ENCODE measurements at places on chromosomes 4 and X.

DNA sequence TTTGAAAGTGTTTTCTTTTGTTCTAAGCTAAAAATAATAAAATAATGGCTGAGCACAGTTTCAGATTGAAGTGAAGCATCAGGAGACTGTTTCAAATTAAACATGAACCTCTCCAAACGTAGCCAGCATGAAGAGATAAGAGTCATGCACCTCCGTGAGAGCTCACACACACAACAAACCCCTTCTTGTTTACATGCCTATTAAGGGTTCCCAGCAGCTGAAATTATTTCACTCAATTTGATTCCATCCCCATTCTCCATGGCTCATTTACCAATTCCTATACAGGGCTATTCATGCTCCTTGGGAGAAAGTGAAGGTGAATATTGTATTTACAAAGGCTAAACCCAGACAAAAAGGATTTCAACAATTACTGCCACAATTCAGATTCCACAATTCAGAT lies 954.1 kb upstream of the INTU start:
- DNase-seq, result no peak

GRCh38 chrX:33156152-33156726 lies 55.1 kb downstream of the DMD start:
- DNase-seq, result no peak

- DNase-seq, result no peak
Measured at GRCh38 chr4:69707807-69708206, 52.6 kb downstream of the SULT1B1 start.

DNA sequence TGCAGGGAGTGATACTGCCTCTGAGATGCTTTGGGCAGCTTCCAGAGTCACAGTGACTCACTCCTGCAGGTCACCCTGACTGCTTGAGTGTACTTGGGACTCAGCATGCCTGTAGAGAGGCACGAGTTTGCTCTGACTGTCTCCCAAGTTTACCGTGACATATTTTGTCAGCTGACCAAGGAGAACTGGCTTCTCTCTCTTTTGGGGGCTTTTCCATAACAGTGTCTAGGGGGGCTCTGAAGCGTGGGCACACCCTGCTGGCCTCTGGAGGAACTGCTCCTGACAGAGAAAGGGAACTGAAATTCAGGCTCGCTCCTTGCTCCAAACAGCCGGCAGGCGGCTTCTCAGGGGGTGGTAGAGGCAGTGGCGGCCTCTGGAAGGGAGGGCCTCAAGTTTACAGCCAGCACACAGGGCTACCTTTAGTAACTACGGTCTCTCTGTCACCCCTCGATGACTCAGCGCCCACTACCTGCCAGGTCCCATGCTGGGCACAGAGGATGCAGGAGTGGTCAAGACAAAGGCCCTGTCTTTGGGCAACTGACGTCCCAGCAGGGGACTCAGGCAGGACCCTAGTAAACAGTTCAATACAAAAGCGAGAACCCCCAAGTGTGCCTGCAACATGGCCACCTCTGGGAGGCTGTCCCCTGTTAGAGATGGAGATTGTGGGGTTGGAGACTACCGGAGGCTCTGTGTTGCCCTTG lies 17.8 kb downstream of the ZNF185 start:
- DNase-seq, result peak; percentile 54

- DNase-seq, result no peak
Measured at GRCh38 chr4:118296729-118297128, 56.1 kb downstream of the PRSS12 start.

- peak; percentile 23 for DNase-seq
Measured at GRCh38 chr4:59553063-59553720, 1646.9 kb upstream of the ADGRL3 start.

DNA sequence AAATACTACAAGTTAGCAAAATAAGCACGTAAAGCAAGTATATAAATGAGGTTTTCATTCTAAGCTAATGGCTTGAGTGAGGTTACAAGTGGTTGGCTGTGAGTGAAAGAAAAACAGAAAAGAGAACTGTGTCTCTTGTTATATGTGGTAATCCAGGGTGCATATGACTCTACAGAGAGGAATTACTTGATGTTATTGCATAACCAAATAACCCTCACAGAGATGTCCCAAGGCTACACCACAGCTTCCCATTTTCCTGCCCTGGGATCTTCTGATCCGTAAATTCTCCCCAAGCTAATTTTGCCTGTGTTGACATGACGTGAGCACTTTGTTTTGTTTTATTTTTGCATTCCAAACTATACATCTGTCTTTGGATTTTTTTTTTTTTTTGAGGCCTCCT lies 470.0 kb upstream of the INTU start:
- peak; percentile 76 for DNase-seq

DNA sequence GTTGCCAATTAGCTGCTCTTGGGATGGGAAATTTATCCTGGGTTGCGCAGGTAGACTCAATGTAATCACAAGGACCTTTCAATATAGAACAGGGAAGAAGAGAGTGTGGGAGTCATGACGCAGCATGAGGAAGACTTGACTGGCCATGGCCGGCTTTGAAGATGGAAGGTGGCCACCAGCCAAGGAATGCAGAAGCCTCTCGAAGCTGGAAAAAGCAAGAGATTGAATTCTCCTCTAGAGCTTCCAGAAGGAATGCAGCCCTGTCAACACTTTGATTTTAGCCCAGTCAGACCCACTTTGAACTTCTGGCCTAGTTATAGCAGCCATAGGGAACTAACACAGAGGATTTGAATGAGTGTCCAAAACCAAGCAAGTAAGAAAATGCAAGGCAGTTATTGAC lies 14.7 kb upstream of the SH3KBP1 start:
- no peak for DNase-seq

DNA sequence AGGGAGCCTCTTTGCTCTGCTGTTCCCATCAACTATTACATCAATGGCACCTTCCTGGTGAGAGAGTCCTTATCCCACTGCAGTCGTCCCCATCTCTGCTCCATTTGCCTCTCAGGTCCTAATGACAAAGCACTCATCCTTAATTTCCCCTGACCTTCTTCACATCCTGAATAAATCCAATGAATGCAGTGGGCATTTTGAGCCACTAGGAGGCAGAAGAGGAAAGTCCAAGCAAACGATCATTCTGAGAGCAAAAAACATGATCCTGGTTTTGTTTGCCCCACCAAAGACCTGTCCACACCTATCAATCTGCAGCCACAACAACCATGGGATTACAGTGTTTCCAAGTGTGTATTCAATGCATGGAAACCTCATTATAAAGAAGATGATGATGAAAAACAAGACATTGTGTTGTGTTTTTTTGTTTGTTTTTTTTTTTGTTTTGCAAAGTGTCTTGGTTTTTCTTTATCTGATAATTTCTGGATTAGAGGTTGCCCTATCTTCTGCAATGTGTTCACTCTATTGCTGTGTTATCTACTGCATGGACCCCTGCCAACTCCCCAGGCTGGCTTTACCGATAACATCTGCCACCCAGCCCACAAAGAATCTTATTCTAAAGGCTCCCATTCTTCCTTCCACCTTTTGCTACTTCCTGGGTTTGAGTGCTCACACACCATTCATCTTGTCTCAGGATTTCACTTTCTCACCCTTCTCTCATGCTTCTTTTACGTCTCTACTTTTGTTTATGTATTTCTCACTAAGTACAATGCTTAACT lies 207.2 kb downstream of the NLGN4X start:
- peak; percentile 2 for DNase-seq

- DNase-seq, result no peak
Measured at GRCh38 chr4:42396752-42397634, at the start of gene SHISA3. Gene SHISA3, plus strand, starts transcription at chr4:42397488. Its CDS starts 569 bp downstream, at chr4:42398057.

DNA sequence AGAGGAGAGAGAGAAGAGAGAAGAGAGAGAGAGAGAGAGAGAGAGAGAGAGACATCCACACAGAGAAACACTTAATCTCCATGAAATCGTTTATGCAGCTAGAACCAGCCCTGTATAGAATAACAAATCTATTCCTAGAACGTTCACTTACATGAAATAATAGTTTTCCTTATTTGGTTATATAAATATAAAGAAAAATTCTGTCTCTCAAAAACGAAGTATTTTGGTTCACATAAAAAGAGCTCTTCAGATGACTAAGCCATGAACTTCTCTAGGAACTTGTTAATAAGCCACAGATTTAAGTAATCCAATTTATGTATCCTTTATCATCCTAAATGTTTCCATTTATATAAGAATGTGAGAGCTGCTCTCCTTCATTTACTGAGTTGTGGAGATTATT lies 1315.1 kb upstream of the PCDH7 start:
- no peak for DNase-seq

- DNase-seq, result peak; percentile 29
Measured at GRCh38 chrX:135112096-135112729, 8.1 kb downstream of the ETDB start.

- no peak for DNase-seq
Measured at GRCh38 chr4:80073473-80074008, 512 bp upstream of the ANTXR2 start.

DNA sequence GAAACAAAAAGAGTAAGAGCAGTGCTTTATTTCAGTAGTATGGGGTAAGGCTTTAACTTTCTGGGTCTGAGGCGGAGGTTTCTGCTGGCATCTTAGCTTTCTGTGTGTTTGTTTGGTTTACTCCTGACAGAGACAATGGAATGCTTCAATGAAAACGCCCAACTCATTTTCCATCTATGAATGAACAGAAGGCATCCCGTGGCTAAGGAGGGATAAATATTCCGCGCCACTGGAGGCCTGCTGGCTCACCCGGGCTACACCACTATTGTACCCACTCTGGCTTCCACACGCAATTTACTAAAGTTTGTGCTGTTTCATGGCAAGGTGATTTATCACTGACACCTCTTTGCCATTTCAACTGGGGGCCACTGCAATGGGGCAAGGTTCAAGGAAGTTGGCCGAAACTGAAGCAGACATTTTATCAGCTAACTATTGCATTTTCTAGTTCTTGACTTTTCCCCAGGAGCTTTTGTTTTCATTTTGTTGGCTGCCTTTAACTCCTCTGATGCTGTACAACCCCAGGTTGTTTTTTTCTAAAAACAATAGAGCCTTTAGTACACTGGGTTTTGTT lies 32.8 kb upstream of the PPARGC1A start:
- DNase-seq, result no peak

- no peak for DNase-seq
Measured at GRCh38 chr4:98452091-98452490, 190.9 kb downstream of the RAP1GDS1 start.

DNA sequence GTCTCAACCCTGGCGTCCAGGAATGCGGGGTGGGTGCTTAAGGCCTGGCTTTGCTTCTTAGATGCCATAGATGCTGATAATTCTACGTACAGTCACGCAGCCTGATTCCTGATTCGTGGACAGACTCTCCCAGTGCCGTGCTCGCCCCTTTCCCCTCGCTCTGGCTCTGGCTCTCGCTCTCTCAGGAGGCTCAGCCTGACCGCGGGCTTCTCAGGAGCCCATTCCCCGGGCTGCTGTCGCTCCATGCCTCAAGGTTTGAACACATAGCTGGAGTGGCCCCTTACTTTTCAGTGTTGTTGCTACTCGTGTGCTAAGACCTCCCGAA lies 59.2 kb upstream of the ZC4H2 start:
- DNase-seq, result no peak

DNA sequence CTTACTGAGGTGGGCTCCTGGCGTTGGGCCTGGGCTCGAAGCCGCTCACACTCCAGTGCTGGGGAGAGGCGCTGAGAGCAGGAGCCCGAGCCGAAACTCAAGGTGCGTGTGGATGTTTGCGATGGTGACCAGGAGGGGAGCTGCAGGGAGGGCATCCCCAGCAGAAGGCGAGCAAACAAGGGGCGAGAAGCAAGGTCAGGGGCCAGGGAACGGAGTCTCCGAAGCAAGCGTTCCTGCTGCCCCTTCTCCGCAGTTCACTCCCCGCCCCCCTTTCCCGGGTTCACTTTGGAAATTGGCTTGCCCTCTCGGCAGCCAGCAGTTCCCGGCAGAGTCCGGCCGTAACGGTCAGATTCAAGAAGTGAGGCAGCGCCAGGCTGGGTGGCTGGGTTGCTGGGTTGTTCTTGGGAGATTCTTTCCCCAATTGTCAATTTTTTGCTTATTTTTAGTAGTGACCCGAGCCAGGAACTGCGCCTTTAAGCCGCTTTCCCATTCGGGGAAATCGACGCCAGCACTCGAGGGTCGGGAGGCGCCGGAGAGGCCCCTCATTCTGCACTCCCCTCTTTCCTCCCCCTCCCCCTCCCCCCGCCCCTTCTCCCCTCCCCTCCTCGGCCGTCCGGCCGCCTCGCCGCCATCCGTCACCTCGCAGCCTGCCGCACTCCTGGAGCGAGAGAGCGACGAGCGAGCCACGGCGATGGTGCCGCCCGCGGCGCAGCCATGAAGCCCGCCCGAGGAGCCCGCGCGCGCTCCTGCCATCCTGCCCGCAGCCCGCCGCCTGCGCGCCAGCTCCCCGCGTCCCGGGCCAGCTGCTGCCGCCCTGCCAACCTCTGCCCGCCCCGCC lies at the start of gene FRMPD3:
Gene FRMPD3 (plus strand): TSS at position 655 of the 838 bp plus-strand sequence. CDS start 76,937 bp downstream, outside the sequence.
- DNase-seq, result peak; percentile 29

DNA sequence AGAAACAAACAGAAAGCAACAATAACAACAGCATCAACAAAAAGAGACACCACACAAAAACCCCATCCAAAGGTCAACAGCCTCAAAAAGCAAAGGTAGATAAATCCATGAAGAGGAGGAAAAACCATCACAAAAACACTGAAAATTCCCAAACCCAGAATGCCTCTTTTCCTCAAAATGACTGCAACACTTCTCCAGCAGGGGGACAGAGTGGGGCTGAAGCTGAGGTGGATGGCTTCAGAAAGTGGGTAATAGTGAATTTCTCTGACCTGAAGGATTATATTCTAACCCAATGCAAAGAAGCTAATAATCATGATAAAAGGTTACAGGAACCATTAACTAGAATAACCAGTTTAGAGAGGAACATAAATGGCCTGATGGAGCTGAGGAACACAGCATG lies 888.2 kb downstream of the RAB28 start:
- no peak for DNase-seq

DNA sequence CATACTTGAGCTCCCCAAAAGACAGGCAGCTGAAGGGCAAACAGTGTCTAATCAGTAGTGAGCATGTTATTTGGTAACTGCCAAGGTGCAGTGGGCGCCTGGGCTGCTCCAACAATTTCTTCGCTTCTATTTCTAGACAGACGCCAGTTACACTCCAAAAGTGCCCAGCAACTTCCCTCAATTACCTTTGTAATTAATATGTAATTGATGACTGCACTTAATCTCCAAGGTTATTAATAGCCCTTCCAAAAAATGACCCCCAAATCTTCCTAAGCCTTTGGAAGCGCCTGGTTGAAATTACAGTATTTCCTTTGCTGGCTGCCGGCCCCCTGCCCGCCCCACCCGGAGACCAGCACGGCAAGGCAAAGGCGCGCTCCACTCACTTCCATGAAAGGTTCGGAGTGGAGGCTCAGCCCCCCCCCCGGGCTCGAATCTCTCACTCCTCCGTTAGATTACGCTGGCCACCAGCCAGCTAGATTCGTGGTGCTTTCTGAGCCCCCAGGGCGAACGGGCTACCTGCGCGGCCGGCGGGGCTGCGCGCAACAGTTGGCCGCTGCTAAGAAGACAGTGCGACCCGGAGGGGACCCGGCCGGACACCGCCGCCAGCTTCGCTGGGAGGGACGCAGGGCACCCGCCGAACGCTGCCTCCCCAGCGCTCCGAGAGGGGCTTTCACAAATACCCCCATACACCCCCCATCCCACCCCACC lies 1.9 kb downstream of the GPC4 start:
- DNase-seq, result no peak

GRCh38 chr4:82643994-82644733 lies 82.4 kb upstream of the TMEM150C start:
- peak; percentile 53 for DNase-seq

Data from AG20443 (cell line).